ENCODE measurements at places on chromosomes 4 and X. TPM values are rescaled to one million over a fixed set of nuclear protein-coding genes. Genes with fewer than 3 reads are reported as not detected.

DNA sequence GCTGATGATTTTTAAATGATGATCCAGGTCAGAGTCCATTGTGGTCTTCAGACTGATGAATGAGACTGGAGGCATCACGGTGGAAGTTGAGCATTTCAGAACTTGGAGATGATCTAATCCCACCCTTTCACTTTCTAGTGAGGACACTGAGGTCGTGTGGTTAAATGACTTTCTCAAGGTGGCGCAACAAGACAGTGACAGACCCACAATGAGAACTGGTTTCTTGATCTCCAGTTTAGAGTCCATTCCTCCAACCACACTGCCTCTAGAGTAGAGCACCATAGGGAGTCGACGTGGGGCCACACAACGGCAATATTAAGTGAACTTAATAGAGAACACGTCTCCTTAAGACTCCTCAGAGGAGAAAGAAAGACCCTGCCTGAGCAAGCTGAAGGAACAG lies 381.0 kb downstream of the UNC5C start:
- no peak for DNase-seq
- H3K4me1 ChIP-seq: no peaks in the 10 kb centered on the region
- no peaks in the 10 kb centered on the region for H3K36me3 ChIP-seq
- H3K4me3 ChIP-seq: no peak overlapping the region
- H3K27ac ChIP-seq: no peak overlapping the region

DNA sequence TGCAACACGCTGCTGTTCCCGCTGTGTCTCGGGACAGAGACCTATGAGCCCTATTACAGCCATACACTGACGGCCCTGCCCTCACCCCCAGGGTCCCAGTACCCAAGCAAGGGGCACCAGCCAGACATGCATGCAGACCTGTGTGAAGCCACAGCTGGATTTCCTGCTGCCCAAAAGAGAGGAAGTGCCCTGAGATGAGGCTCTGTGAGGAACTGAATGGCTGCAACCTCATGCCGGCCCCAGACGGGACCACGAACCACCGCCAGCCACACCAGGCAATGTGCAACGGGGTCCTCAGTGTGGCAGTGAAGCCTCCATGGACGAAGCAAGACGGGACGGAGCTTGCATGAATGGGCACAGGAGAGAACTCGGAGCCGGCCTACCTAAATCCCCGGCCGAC lies 21.1 kb downstream of the CTBP1 start:
- H3K4me3 ChIP-seq: no peak overlapping the region
- H3K4me1 ChIP-seq: peaks cover 8% of the 10 kb centered on the region
- no peak for DNase-seq
- peaks cover 99% of the 10 kb centered on the region for H3K36me3 ChIP-seq
- H3K27me3 ChIP-seq: no peaks in the 10 kb centered on the region

The PDE6B gene
- total RNA-seq: 5.5 TPM

DNA sequence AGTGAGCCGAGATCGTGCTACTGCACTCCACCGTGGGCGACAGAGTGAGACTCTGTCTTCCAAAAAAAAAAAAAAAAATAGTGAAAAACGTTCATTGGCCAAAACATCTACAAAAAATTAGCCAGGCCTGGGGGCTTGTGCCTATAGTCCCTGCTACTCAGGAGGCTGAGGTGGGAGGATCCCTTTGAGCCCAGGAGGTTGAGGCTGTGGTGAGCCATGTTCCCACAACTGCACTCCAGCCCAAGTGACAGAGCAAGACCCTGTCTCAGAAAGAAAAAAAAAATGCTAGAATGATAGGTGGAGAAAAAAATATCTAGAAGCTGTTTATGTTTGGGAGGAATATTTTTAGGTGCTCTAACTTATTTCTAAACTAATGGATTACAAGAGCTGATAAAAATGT lies 14.9 kb downstream of the SPRY1 start:
- no peak overlapping the region for H3K4me3 ChIP-seq
- no peaks in the 10 kb centered on the region for H3K36me3 ChIP-seq
- no peak for DNase-seq

The PLP2 gene
- 91.8 TPM for total RNA-seq

The F11 gene
- 20.5 TPM for total RNA-seq

GRCh38 chr4:76882630-76883029 lies 15.3 kb downstream of the SOWAHB start:
- no peaks in the 10 kb centered on the region for H3K36me3 ChIP-seq
- no peak overlapping the region for H3K27ac ChIP-seq
- DNase-seq: no peak
- H3K4me3 ChIP-seq: no peak overlapping the region
- no peaks in the 10 kb centered on the region for H3K4me1 ChIP-seq

DNA sequence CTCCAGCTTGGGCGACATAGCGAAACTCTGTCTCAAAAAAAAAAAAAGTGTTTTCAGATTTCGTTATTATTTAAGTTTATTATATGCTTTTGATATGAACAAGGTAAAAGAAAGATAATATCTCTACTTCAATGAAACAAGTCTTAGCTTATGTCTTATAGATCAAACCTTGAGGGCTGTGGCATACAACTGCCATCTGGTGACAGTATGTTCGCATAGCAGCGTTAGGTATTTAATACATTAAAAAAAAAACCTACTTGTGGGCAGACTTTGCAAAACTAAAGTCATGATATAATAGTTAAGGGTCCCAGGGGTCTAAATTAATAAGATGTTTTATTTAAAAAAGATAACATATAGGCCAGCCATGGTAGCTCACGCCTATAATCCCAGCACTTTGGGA lies 161.2 kb upstream of the AMOT start:
- no peaks in the 10 kb centered on the region for H3K27me3 ChIP-seq
- DNase-seq: no peak
- H3K4me3 ChIP-seq: no peak overlapping the region
- H3K4me1 ChIP-seq: no peaks in the 10 kb centered on the region
- H3K36me3 ChIP-seq: no peaks in the 10 kb centered on the region

The ATP2B3 gene
- total RNA-seq: not detected

DNA sequence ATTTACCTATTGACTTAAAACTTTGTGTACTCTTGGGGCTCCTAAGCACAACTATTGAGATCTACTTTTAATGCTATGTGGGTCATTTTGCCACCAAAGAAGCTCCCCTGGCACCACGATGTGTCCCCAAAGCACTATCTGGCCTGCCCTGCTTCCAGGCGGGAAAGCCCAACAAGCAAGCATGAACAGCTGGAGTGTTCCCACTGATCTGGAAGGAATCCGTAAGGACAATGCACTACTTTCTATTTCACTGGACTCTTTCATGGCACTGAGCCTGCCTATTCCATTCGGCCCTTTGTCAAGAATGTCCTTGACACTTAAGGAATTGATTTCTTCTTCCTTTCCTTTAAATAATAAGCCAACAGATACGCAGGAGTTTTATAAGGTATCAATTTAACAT lies 38.8 kb downstream of the GRIA3 start:
- H3K27me3 ChIP-seq: no peaks in the 10 kb centered on the region
- H3K27ac ChIP-seq: no peak overlapping the region
- H3K4me3 ChIP-seq: no peak overlapping the region
- no peaks in the 10 kb centered on the region for H3K4me1 ChIP-seq

The NAA11 gene
- total RNA-seq: not detected

The ZNF157 gene
- 0.21 TPM for total RNA-seq

- DNase-seq: no peak
- no peaks in the 10 kb centered on the region for H3K36me3 ChIP-seq
- H3K4me1 ChIP-seq: no peaks in the 10 kb centered on the region
- no peak overlapping the region for H3K27ac ChIP-seq
These were observed 1537.9 kb downstream of the PCDH18 start for GRCh38 chr4:135994360-135994759.

DNA sequence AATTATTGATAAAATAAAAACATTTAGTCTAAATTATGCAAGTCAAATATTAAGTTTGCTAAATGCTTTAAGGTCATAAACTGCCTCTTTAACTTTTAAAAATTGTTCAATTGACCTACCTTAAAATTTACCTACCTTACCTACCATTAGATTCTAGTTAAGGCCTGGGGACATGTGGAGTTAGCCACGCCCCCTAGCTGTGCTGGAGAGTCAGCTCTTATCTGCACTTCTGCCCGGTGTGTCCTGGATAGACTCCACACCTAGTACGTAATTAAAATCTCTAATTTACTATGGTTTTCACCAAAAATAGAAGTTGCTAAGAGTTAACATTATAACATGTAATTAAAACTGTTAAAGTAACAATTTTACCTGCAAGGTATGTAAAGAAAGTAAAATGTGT lies 22.7 kb downstream of the TENM3 start:
- DNase-seq: no peak
- no peaks in the 10 kb centered on the region for H3K4me1 ChIP-seq
- H3K4me3 ChIP-seq: no peak overlapping the region
- no peaks in the 10 kb centered on the region for H3K27me3 ChIP-seq
- H3K36me3 ChIP-seq: no peaks in the 10 kb centered on the region

DNA sequence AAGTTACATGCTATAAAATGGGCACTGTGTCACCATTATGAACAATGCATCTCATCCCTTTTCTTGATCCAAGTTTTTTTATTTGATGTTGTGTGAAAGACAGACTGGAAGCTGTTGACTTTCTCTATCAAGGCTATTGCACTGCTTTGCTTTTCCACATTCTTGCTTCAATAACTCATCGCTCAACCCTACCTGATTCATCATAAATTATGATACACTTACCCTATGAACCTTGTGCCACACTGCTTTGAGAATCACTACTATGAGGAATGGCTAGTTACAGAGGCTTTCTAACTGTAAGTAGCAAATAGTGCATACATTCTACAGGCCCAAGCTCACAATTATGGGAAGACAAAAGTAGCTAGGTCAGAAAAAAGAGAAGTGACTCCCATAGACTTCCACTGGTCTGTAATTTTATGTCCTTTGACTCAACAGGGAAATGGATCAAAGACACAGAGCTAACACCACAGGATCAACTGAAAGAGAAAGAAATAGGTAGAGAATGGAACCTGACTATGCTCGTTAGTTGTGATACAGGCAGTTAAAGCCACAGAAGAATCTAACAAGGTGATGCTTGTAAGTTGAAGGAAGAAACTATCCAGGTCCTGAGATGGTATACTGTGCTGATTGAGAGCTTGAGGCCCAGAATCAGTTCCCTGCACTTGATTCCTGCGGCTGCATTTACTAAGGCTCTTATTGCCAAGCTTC lies 163.5 kb downstream of the PPP3CA start:
- H3K36me3 ChIP-seq: no peaks in the 10 kb centered on the region
- no peak overlapping the region for H3K27ac ChIP-seq
- H3K4me3 ChIP-seq: no peak overlapping the region
- H3K4me1 ChIP-seq: peaks cover 15% of the 10 kb centered on the region
- no peak for DNase-seq

GRCh38 chr4:70903291-70903603 lies 1.1 kb downstream of the MOB1B start:
- peaks cover 27% of the 10 kb centered on the region for H3K4me1 ChIP-seq
- peaks cover 6% of the 10 kb centered on the region for H3K36me3 ChIP-seq
- no peak for DNase-seq

DNA sequence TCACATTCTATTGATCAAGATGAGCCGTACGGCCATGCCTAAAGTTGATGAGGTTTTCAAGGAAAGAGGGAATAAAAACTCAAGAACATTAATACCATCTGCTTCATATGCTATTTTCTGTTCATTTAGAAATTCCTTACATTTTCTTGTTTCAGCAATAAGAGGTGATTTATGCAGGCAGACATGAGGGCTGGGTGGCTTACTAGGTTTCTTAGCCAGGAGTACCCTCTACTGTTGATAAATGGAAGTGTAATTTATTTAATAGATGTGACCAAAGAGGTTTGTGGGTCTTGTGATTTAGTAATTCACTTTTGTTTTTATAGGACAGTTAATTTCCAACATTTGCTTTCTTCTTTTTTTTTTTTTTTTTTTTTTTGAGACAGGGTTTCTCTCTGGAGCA lies 6.4 kb upstream of the SMIM9 start:
- no peak for DNase-seq
- H3K36me3 ChIP-seq: no peaks in the 10 kb centered on the region
- H3K4me1 ChIP-seq: no peaks in the 10 kb centered on the region
- no peak overlapping the region for H3K4me3 ChIP-seq
- no peaks in the 10 kb centered on the region for H3K27me3 ChIP-seq

DNA sequence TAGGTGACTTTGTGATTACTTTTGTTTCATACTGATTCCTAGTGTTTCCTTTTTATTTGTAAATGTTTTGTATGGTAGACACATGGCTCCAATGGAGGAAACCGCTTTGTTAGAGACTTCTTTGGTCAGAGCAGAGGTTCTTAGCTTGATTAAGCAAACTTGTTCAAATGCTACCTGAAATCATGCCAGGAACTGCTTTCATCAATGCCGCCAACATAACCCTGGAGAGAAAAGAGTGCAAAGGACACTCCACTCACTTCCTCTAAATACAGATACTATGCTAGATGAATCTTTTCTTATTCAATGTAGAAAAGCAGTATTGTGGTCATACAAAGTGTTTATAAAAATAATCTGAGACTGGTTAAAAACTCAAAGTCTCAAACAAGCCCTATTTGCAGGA lies 25.7 kb upstream of the COX7B2 start:
- no peak overlapping the region for H3K4me3 ChIP-seq
- H3K4me1 ChIP-seq: no peaks in the 10 kb centered on the region
- no peaks in the 10 kb centered on the region for H3K27me3 ChIP-seq

GRCh38 chr4:175536852-175537453 lies 275.1 kb downstream of the GPM6A start:
- no peaks in the 10 kb centered on the region for H3K4me1 ChIP-seq
- H3K36me3 ChIP-seq: no peaks in the 10 kb centered on the region
- H3K4me3 ChIP-seq: no peak overlapping the region
- DNase-seq: no peak
- H3K27me3 ChIP-seq: no peaks in the 10 kb centered on the region

GRCh38 chrX:106684207-106684606 lies 42.3 kb upstream of the RNF128 start:
- no peak overlapping the region for H3K4me3 ChIP-seq
- H3K27me3 ChIP-seq: no peaks in the 10 kb centered on the region
- no peaks in the 10 kb centered on the region for H3K4me1 ChIP-seq
- H3K27ac ChIP-seq: no peak overlapping the region

DNA sequence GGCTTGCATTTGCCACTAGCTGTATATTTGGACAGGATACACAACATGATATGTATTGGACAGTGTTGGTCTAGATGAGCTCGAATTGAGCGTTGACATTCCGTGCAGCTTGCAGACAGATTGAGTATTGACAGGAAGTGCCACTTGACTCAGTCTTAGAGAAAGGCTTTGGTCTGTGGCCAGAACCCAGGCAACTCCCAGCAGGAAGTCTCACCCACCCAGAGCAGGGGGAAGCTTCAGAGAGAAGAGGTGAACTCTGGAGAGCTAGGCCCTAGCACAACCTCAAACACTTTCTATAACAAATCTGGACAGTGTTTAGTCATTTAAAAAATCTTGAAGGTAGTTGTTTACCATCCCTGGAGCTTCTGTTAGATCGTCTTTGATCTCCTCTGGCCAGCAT lies 280.5 kb downstream of the FBXW7 start:
- no peak for DNase-seq
- H3K36me3 ChIP-seq: no peaks in the 10 kb centered on the region
- peaks cover 8% of the 10 kb centered on the region for H3K4me1 ChIP-seq
- no peaks in the 10 kb centered on the region for H3K27me3 ChIP-seq
- H3K4me3 ChIP-seq: no peak overlapping the region

The ITM2A gene
- 58.5 TPM for total RNA-seq

- no peak overlapping the region for H3K27ac ChIP-seq
- H3K4me1 ChIP-seq: no peaks in the 10 kb centered on the region
- DNase-seq: no peak
- H3K4me3 ChIP-seq: no peak overlapping the region
- no peaks in the 10 kb centered on the region for H3K36me3 ChIP-seq
These were observed 983.2 kb upstream of the IGFBP7 start for GRCh38 chr4:58093352-58093751.

GRCh38 chrX:71320126-71320525 lies 18.6 kb downstream of the ITGB1BP2 start:
- DNase-seq: no peak
- H3K4me1 ChIP-seq: no peaks in the 10 kb centered on the region
- H3K4me3 ChIP-seq: no peak overlapping the region
- no peak overlapping the region for H3K27ac ChIP-seq

- H3K27me3 ChIP-seq: no peaks in the 10 kb centered on the region
- no peak for DNase-seq
- no peak overlapping the region for H3K4me3 ChIP-seq
- H3K36me3 ChIP-seq: no peaks in the 10 kb centered on the region
- H3K27ac ChIP-seq: no peak overlapping the region
These were observed 48.9 kb upstream of the TMSB15B start for GRCh38 chrX:103913356-103914020.

All from lower lobe of right lung (tissue), 2 donors.